ENCODE measurements at places on chromosomes 6 and 20. TPM values are rescaled to one million over a fixed set of nuclear protein-coding genes. Genes with fewer than 3 reads are reported as not detected.

FAM83D gene
- total RNA-seq = 57.7 TPM

ALDH5A1 gene
- 5.1 TPM for total RNA-seq

HLA-DRB1 gene
- 1.4 TPM for total RNA-seq

KIFC1 gene
- 83.7 TPM for total RNA-seq

DNA sequence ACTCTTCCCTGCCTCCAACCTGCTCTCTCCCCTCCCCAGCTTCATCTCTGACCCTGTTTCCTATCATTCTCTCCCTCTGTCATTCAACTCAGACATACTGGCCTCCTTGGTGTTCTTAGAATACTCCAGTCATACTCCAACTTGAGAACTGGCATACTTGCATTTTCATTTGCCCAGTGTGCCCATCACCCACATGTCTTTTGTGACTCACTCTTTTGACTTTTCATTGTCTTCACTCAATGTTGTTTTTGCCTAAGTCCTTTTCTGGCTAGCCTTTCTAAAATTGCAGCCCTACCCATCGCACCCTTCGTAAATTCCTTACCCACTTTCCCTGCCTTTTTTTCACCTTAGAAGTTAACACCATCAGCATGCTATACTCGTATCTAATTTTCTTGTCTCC is 77.0 kb upstream of the CD2AP start:
- DNase-seq = no peak

- no peak for DNase-seq
Observed at GRCh38 chr20:31918466-31919105, 33.3 kb downstream of the PDRG1 start.

DNA sequence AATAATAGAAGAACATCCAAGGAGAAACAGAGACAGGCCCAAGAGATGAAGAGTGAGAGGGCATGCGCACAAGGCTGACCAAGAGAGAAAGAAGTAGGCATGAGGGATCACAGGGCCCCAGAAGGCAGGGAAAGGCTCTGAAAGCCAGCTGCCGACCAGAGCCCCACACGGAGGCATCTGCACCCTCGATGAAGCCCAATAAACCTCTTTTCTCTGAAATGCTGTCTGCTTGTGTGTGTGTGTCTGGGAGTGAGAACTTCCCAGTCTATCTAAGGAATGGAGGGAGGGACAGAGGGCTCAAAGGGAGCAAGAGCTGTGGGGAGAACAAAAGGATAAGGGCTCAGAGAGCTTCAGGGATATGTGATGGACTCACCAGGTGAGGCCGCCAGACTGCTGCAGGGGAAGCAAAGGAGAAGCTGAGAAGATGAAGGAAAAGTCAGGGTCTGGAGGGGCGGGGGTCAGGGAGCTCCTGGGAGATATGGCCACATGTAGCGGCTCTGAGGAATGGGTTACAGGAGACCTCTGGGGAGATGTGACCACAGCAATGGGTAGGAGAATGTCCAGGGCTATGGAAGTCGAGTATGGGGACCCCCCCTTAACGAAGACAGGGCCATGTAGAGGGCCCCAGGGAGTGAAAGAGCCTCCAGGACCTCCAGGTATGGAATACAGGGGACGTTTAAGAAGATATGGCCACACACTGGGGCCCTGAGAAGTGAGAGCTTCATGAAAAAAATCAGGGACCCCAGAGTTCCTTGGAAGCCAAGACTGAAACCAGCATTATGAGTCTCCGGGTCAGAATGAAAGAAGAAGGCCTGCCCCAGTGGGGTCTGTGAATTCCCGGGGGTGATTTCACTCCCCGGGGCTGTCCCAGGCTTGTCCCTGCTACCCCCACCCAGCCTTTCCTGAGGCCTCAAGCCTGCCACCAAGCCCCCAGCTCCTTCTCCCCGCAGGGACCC is 981 bp upstream of the TNF start:
- no peak for DNase-seq

Data from WTC11 (cell line).